ENCODE measurements at places on chromosomes 1 and 21.

GRCh38 chr1:145689922-145690321, 17.2 kb downstream of the PDZK1 start:
- no peak for DNase-seq

GRCh38 chr1:174743654-174744561, 255.8 kb upstream of the CACYBP start:
- DNase-seq = no peak

GRCh38 chr1:2865571-2866421, 64.3 kb upstream of the TTC34 start:
- DNase-seq = no peak

GRCh38 chr1:24437631-24438396, 22.2 kb downstream of the NIPAL3 start:
- DNase-seq = no peak

- no peak for DNase-seq
Observed at GRCh38 chr1:112231331-112231730, 164.7 kb upstream of the CTTNBP2NL start.

GRCh38 chr1:232292239-232292638, 337.7 kb downstream of the SIPA1L2 start:
- no peak for DNase-seq

- no peak for DNase-seq
Observed at GRCh38 chr1:61215119-61215518, 132.8 kb downstream of the NFIA start.

GRCh38 chr1:180386745-180387367, 115.5 kb downstream of the ACBD6 start:
- DNase-seq = peak; percentile 3

DNA sequence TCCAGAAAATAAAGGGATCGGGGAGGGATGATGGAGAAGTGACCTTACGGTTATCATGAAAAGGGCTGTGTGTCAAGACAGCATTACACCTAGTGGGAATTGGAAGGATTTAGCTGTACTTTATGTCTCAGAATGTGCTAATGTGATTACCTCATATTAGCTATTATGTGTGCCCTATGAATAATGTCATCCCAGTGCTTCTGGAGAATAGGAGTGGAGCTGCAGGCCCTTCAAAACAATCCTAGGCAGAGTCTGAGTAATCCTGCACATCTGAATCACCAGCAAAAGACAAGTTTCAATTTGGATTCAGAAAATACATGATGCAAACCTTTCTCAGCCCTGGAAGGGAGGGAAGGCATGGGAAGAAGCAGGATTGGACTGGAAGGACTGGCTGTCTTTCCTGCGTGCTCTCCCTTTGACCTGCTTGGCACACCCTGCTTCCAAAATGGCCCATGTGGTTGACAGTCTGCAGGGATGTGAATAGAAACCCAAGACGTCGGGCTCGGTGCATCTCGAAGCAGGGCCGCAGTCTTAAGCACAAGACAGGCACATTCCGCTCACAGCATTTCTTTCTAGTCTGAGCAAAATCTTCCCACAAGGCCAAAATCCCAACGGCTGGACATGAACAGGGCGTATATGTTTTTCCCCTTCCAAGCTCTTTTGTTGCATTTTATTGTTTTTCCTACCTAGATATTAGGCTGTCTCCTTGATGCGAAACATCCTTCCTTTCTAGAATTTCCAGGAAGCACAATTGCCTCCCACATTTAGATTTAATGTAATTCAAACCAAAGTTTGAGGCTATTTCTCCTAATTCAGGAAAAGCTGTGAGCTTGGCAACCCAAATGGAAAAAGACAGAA, 54.3 kb upstream of the TARBP1 start:
- DNase-seq = no peak

- no peak for DNase-seq
Observed at GRCh38 chr1:194755241-194755994, 1569.0 kb upstream of the B3GALT2 start.

DNA sequence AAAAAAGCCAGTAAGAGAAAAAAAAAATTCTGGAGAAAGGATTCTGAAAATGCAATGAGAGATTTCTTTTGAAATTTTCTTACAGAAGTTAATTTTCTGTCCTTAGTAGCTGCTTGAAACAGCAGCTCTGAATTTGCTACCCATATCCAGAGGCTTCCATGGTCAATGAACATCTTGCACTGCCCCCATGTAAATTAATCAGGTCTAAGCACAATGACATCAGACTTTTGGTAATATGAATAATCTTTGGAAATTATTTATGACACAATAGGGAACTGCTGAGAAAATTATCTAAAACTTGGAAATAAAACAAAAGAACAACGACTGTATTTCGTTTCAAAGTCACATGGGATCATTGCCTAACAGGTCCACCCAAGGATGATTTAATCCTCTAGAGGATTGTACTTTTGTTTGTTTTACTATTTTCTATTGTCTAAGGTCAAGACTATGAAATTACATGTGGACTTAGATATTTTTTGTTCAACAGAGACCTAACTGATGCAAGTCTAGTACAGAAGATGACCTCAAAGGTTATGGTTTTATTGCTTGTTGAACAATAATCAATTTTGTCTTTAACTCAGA, 312.1 kb downstream of the BACH1 start:
- DNase-seq = no peak

- no peak for DNase-seq
Observed at GRCh38 chr1:36172017-36172747, 16.2 kb downstream of the MAP7D1 start.

DNA sequence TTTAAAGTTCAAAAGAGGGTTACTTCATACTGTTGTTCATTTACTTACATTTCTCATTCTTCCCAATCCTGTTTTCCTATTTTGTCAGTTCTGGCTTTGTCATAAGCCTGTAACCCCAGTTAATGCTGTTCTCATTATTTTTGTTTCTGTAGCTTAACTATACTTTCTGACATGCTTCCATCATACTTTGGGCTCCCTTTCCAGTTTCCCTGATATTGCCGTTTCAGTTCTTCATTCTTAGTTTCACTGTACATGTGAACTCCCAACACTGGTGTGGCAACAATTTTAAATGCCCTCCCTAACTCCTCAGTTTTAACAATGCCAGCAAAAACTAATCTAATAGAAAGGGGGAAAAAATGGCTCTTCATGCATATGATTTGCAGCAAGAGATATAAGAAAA, 456.7 kb downstream of the LMO4 start:
- DNase-seq = no peak

DNA sequence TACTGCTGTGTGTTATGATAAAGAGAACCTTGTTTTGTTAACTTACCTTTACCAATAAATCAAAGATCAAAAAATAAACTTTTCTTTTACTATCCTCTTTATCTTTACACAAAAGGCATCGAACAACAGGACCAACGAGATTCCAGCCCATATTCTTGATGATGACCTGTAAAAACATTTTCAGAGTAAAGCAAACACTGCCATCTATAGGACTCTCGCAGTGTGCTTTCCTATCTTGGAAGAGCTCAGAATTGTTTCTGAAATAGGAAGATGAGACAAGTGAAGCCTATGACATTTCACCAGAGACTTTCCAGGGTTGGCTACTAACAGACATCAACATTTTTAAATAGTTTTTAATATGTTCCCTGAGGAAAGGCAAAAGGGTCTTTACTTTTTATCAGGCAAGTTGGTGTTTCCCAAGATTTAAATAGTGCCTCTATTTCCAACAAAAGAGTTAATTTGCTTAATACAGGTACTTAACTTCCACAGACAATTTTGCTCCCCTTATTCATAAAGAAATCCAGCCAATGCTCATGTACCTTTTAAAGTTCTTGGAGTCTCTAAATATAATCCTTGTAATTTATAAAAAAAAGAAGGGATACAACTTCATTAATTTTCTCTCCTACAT, 7.3 kb downstream of the GLMN start:
- no peak for DNase-seq

- DNase-seq = no peak
Observed at GRCh38 chr1:30822006-30822405, 64.4 kb upstream of the LAPTM5 start.

DNA sequence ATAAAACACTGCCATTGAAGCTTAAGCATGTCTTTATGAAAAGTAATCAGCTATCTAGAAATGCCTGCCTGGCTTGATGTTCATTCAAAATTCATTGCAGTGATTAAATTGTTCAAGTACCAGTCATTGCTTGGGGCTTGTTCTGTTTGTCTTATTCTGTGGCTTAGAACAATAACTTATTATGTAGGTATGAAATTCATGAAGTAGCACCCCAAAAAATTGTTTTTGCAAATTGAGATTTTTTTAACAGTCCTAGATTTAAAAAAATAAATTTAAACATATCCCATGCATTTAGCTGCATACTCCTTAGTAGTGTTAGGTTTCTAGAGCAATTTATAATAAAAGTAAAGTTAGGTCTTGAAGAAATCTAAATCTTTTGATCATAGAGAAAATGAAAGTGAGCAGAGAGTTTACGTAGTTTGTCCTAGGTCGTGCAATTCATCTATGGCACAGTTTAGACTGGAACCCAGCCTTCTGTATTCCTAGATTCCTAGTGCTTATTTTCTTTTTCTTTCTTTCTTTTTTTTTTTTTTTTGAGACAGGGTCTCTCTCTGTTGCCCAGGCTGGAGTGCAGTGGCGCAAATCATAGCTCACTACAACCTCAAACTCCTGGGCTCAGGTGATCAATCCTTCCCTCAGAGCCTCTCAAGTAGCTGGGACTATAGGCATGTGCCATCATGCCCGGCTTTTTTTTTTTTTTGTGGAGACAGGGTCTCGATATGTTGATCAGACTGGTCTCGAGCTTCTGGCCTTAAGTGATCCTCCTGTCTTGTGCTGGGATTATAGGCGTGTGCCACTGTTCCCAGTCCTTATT, 9.3 kb downstream of the MIER1 start:
- DNase-seq = no peak

GRCh38 chr1:19179597-19180264, 30.3 kb downstream of the UBR4 start:
- DNase-seq = no peak

GRCh38 chr1:117097443-117097842, 24.1 kb downstream of the TRIM45 start:
- no peak for DNase-seq
